ENCODE measurements at places on chromosomes 16 and 17.

- DNase-seq: no peak
These were observed 22.1 kb downstream of the NT5M start for GRCh38 chr17:17325228-17325627.

- no peak for DNase-seq
These were observed 89.2 kb downstream of the MAP2K6 start for GRCh38 chr17:69503711-69504110.

GRCh38 chr16:78462288-78463208, 363.1 kb downstream of the WWOX start:
- no peak for DNase-seq

- DNase-seq: no peak
These were observed 122.2 kb downstream of the SMG6 start for GRCh38 chr17:2181206-2181896.

- DNase-seq: peak; percentile 48
These were observed 55.6 kb upstream of the MAP3K14 start for GRCh38 chr17:45372325-45372869.

- no peak for DNase-seq
These were observed 31.0 kb downstream of the ZNRF1 start for GRCh38 chr16:75029854-75030253.

DNA sequence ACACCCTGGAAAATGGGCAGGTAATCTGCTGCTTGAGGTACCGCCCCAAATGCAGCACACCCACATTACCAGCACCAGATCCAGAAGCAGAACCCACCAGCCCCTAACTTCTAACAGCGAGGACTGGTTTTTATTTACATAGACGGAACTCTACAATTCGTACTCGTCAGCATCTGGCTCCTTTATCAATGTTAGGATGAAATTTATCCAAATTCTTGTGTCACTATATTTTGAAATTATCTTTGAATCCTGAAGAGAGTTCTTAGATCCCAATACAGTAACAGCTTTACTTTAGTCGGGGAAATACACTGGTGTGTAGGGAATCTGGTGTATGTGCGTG, 332 bp upstream of the ALG1 start:
- no peak for DNase-seq

DNA sequence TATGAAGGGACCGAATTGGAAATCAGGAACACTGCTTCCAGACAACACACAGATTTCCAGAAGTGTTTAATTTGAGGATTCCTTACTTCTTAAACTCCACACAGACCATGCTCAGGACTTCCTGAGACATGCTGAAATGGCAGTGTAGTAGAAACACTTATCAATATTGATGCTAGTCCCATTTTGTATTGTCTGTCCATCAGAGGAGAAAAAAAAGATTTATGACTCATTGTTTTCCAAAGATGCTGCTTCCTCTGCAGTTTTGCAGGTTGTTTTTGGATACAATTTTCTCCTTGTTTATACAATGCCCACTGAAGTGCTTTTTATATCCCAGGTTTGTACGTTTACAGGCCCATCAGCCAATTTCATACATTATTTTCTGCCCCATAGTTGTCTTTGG, 68.3 kb upstream of the TANC2 start:
- no peak for DNase-seq

DNA sequence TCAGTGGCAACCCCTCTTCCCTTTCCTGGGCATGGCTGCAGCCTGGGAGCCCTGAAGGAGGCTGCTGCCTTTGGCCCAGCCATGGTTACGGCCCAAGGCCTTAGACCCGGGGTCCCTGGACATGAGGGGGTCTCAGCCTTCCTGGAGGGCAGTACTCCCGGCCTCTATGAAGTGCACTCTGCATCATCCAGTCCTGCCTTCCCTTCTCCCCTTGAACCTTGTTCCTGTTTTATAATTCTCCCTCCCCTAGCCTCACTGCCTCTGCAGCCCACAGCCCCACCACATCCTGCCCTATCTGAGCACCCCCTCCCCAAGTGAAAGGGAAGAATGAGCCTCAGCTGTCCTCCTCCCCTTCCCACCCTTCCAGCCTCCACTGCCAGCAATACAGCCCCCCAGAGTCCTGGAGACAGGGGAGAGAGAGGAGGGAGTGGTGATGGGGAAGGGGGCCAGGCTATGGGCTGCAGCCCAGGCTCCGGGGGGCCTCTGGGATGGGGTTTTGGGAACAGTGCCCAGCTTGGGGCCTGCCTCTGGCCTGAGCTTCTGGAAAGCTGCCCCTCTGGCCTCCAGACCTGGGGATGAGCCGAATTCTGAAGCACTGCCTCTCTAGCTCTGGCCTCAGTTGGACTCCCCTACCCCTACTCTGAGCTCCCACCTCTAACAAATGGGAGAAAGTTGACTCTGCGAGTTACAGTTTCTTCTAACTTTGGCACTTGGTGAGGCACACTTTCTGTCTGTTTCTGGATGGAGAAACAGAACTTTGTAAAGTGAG, 7.6 kb downstream of the CCR7 start:
- DNase-seq: no peak

GRCh38 chr16:72137380-72138063, 34.4 kb downstream of the PMFBP1 start:
- no peak for DNase-seq

- DNase-seq: no peak
These were observed 53.9 kb downstream of the GNAO1 start for GRCh38 chr16:56245197-56245596.

GRCh38 chr17:32995416-32996045, 3.9 kb downstream of the SPACA3 start:
- no peak for DNase-seq

DNA sequence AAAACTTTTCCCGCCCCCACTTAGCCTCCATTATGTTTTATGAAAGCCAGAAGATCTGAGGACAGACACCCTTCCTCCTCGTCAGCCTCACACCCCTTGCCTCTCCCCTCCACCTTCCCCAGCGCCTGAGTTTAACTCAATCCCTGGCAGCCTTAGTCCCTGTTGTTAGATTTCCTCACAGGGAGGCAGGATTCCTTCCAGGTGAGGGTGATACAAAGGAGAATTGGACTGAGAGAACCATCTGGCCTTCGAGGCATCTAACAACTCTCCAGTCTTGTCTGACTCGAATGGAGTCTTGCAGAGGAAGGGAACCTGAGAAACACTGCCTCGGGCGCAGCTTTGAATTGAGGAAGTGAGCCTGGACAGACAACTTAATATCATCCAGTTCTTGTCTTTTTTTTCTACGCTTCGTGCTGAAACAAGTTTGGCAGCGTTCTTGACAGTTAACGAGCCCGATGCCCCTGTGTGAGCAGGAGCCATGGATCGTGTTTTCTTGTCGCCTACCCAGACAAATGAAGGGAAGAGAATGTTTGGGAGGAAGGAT, 1.3 kb upstream of the ZNF768 start:
- no peak for DNase-seq

DNA sequence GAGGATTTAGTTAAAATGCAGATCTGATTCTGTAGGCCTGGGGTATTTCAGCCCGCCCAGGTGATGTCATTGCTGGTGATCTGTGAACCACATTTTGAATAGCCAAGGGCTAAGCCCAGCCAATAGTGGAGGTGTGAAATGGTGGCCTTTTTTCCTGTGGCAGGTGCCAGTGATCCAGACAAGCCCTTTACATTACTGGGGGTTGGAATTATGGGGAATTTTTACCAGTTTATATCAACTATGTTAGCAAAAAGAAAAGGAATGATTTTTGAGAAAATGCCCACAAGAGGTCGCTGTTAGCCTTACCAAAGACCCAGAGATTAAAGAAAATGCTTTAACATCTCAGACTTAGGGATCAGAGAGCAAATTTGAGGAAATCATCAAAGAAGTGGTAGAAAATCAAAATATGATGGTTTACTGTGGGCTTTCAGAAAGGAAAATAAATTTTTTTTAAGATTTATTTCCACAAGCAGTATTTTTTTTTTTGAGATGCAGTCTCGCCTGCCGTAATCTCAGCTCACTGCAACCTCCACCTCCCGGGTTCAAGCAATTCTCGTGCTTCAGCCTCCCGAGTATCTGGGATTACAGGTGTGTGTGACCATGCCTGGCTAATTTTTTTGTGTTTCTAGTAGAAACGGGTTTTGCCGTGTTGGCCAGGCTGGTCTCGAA, 3.9 kb downstream of the VPS35L start:
- no peak for DNase-seq

- DNase-seq: no peak
These were observed at the start of gene ACSF3 for GRCh38 chr16:89093602-89094251. TSS of gene ACSF3 (plus strand) at chr16:89093852. CDS start at chr16:89100682, 6,830 bp downstream.

DNA sequence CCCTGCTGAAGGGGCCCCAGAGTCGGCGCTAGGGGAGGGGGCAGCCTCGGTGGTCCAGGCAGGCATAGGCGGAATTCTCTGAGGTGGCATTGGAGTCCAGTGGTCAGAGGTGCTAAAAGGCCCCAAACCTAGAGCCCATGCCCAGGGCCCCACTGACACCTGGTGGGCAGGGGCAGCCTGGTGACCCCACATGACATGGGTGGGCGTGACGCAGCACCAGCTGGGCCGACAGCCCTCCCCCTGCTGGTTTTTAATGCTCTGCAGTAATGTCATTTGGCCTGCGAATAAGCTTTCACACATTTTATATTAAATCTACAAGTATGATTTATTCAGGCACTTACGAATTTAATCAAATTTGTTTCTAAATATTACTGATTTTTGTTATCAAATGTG, 2.1 kb upstream of the RNPS1 start:
- no peak for DNase-seq

DNA sequence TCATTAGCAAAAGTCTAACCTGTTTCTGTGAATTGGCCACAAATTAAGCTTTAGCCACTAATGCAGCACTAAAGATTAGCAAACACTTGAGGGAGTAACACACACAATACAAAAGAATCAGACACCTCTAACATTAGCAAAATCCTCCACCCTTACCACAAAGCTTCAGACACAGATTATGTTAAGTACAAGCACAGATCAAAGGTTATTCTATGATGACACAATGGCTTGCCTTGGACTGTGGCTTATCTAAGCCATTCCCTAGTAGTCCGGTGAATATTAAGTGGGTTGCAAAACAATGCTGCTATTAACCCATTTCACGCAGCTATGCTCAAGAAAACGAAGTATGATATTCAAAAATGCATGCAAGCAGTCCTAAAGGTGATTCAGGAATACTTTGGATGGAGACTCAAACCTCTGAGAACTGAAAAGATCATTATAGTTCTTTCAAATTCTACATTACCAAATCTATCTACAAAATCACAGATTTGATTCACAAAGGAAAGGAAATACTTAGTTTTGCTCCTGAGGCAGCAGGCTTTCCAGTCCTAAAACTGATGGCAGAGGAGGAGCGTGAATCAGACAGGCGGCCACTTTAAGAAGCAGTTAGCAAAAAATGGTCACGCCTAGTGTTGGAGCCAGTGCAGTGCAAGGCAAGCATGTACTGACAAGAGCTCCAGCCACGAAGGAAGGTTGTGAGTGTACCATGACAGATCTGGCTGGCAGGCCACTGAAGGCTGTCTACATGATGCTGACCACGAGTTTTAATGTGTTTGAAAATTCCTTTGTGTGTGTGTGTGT, 67.2 kb downstream of the PARN start:
- peak; percentile 75 for DNase-seq

DNA sequence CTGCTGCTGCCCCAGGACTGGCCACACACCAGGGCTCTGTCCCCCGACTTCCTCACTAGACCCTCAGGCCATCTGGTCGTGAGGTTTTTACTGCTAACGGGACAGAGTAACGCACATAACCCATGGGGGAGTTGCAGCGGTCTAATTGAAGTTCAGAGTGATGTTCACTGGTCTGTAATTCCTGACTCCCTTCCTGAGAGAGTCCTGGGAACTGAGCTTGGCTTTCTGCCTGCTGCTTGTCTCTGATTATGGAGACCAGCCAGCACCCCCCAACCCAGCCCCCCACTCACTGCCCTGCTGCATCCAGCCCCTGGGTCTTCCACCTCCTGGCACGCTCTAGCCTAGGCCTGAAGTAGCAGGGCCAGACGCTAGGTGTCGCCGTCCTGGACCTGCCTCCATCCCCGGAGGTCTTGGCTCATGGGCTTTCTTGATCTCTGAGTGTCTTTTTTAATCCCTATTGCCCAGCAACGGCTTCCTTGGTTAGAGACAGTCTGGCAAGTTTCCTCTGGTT, 192.9 kb downstream of the CCDC182 start:
- no peak for DNase-seq

GRCh38 chr17:28270926-28271325, 48.1 kb upstream of the TMEM97 start:
- DNase-seq: no peak

- no peak for DNase-seq
These were observed 559.3 kb downstream of the MAF start for GRCh38 chr16:79041206-79041605.

DNA sequence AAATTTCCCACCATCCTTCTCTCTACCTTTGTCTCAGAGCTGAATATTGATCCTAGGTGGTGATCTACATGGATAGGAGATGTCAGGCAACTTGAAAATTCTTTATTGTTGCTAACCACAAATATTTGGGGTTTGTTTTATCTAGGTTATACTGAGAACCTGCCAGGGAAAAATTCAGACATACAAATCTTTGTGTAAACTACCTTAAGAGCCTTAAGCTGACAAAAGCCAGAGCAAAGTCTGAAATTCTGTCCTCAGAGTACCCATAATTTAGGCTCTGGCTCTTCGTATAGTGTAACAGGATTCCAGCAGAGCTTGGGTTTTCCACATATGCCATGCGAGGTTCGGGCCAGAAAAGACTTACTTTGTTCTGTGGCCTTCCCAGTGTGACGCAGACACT, 406.7 kb upstream of the MAF start:
- no peak for DNase-seq

DNA sequence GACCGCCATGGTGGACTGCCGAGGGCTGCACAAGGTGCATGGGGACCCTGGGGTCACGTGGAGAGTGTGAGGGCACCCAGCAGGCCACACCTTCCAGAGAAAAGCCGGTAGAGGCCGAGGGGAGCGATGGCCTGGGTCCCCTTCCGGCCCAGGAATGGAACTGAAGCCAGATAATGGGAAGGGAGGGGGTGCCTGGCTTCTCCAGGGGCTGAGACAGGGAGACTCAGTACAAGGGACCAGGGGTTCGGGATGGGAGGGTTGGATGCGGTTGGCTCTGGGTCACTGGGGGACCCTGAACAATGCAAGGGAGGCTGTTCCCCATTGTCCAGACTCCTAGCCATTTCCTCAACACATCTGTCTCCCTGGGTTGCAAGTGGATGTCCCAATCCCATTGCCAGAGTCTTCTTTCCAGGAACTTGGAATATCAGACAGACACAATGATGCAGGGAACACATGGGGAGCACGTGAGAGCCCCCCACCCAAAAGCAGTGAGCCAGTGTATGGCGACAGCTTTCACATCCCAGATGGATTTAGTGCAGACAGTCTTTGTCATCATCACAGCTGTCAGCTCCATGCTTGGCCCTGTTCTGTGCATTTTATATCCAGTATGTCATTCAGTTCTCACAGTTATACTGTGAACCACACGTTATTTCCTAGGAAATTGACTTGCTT, 23.6 kb upstream of the DNAI2 start:
- DNase-seq: no peak

- no peak for DNase-seq
These were observed 94.4 kb downstream of the AATF start for GRCh38 chr17:37043201-37043600.

- DNase-seq: no peak
These were observed 5.5 kb downstream of the SLC13A2 start for GRCh38 chr17:28478712-28479615.

Data from RWPE2 (cell line).